AG10803 (cell line): ENCODE measurements at places on chromosomes 1 and 21.

DNA sequence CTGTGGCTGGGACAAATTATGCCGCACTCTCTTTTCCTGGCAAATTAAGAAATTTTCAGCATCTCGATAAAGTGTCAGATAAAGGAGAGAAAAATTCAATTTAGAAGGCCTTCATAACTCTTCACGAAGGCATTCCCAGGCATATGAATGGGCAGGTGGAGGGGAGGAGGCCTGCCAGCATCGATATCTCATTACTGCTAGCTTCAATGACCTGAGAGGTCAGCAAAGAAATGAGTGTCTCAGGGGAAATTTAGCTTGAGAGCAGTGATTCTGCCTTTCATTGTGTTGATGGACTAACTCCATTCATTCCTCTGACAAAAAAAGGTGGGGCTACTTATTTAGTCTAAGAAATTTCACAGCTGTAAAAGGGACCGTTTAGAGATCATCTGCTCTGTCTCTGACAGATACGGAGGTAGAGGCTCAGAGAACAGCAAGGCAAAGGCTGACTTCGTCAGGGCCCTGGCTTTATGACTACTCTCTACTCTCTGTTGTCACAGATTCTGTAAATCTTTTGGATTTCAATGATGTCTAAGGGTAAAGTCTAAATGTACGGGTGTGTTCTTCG, 212.0 kb upstream of the BEND5 start:
- DNase-seq: no peak

DNA sequence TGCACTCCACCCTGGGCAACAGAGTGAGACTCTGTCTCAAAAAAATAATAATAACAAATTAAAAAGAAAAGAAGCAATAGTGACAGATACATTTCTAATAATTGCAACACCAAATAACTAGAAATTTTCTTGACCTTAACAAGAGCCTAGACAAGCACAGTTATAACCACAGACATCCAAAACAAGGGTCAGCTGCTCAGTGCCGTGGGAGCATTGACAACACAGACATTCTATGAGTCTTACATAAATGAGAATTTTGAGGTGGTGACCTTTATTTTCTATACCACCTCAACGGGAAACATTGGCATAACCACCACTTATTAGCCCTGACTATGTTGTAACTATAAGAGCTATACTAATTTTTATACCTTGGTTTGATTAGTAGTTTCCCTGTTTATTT, 156.1 kb downstream of the NR5A2 start:
- peak; percentile 86 for DNase-seq

GRCh38 chr1:7172804-7173203, 387.6 kb downstream of the CAMTA1 start:
- DNase-seq: no peak

DNA sequence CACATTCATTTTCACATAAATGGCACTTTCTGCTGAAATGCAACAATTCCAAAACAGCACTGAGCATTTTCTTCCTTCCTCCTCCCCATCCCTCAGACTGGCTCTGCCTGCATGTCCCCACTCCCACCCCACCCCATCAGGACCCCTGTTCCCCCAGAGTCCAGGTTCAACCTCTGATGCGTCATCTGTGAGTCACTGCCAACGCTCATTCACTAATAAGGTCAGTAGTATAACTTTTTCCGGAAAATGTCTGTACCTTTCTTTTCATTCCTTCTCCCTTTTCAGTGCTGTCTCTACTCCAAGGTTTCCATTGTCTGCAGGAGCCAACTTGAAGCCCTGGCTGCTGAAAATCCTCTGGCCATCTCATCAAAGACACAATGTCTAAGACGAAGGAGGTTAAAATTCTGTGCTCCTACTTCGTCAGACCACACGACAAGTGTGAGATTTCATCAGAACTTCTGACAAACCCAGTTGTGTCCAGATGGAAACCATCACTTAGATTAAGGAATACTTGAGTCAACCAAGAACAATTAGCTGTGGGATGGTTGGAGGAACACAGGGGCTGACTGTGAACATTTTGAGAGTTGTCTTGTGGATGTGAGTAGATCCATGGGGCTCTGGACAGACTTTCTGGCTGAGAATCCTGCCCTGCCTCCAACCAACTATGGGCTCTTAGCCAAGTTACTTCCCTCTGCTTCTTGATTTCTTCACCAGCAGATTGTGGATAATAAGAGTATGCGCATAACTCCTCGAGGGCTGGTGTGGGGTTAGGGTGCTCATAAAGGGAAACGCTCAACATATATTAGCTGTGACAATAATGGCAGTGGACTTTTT, 35.6 kb upstream of the UTS2 start:
- peak; percentile 60 for DNase-seq

GRCh38 chr1:241627453-241628259, 12.5 kb downstream of the CHML start:
- DNase-seq: peak; percentile 77

DNA sequence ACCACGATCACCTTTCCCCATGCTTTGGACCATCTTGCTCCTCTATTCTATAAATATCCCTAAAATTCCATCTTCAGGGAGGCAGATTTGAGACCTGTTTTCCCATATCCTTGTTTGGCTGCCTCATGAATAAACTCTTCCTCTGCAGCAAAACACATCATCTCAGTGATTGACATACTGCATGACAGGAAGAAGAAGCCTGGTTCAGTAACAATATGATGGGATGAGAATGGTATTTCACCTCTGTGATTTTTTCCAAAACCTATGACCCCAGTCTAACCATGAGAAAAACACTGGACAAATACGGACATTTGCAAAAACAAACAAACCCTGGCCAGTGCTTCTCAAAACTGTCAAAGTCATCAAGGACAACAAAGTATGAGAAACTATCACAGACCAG, 53.8 kb upstream of the ZSWIM5 start:
- DNase-seq: no peak

GRCh38 chr1:45820173-45820572, 16.8 kb downstream of the MAST2 start:
- no peak for DNase-seq

DNA sequence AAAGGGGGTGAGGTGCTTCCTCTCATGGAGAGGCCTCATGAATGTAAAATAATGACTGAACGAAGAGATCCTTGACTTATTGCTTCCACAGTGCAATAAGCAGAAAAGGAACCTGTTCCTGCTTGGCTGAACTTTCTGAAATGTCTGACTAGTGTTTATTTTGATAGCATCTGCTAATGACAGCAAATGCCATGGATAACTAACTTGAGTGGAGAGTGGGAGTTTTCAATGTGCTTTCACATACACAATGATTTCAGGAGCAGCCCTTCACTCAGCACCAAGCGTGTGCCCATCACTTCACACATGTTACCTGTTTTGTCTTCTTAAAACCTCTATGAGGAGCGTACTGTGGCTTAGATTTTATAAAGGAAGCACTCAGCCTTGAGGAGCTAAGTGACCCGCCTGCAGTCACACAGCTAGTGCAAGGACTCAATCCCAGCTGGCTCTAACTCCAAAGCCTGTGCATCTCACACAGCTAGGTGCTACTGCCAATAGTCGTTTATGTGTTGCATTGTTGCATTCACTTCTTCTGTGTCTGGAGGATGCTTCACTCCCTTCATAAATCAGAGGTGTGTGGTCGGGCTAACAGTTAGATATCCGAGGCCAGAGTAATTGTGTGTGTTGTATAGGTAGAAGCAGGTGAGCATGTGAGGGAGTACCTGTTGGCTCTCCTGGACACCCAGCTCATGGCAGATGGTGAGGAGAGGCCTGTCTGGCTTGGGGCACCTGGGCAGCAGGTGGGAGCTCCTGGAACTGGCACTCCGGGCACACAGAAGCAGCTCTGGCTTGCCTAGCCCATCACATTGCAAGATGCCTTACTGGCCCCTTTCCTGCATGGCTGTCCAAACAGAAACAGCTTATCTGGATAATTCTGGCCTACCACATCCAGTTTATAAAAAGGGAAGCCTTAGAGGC, 12.8 kb downstream of the CASQ2 start:
- no peak for DNase-seq

DNA sequence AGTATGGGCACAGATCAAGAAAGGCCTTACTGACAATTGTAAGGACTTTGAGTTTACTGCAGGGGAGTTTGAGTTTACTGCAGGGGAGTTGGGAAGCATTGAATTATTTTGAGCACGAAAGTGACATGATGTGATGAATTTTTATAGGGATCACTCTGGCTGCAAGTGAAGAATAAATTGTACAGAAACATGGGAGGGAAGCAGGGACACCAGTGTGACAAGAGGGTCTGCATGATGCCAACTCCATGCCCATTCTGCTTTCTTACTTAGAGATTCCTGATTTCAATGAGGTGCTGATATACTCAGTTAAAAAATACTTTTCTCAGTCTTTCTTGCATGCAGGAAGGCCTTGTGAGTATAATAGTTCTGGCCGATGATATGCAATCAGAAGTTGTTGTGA, 234.4 kb downstream of the CENPF start:
- DNase-seq: no peak

DNA sequence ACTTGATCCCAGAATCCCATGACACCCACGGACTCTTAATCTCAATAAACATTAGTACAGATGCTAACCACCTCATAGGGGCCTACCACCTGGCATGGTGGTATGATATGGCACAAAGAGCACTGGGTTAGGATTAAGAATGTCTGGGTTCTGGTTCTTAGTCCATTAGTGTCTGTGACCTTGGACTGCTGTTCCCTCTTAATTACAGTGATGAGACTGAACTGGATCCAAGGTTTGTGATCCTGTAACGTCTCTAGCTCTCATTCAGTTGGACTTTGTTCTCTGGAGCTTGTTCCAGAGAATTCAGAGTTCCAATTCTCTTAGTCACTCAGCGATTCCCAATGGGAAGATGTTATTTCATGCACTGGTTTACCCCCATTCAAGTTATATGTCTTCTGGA, 23.6 kb upstream of the PIGC start:
- DNase-seq: no peak

GRCh38 chr1:155110381-155110780, 17.3 kb upstream of the EFNA1 start:
- DNase-seq: no peak

- DNase-seq: peak; percentile 49
These were observed 12.0 kb downstream of the UBE2Q1 start for GRCh38 chr1:154546264-154547063.

DNA sequence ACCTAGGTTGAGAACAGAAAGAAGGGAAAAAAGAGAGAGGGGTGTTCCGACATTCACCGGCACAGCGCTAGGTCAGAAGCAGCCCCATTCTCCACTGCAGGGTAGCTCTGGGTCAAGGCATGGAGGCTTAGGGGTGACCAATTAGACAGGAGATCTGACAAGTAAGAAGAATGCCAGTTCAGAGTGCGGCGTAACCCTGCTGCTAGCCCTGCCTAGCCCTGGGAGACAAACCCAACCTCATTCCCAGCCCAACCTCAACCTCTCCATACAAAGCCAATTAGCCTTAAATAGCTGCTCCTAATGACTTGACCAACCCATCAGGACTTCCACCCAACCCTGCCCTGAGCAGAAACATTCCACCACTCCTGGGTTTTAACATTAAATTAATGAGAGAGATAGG, 3.4 kb downstream of the PRELP start:
- no peak for DNase-seq

GRCh38 chr1:93814059-93814794, 64.8 kb downstream of the DNTTIP2 start:
- peak; percentile 84 for DNase-seq

DNA sequence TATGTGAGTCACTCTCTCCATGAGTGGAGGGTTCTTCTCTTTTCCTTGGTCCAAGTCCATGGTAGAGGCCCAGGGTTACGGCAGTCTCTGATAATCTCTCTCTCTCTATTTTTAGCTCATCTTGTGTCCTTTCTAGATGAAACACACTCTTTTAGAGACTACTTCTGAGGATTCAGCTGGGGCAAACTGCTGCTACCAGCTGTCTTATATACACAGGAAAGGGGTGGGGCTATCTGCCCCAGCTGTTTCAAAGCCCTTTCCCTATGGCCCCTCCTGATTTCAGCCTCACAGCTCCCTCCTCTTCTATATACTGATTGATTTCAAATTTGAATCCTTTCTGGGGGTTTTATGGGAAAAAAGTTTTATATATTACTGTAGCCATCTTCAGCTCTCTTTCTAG, 324.8 kb downstream of the RWDD3 start:
- DNase-seq: no peak

DNA sequence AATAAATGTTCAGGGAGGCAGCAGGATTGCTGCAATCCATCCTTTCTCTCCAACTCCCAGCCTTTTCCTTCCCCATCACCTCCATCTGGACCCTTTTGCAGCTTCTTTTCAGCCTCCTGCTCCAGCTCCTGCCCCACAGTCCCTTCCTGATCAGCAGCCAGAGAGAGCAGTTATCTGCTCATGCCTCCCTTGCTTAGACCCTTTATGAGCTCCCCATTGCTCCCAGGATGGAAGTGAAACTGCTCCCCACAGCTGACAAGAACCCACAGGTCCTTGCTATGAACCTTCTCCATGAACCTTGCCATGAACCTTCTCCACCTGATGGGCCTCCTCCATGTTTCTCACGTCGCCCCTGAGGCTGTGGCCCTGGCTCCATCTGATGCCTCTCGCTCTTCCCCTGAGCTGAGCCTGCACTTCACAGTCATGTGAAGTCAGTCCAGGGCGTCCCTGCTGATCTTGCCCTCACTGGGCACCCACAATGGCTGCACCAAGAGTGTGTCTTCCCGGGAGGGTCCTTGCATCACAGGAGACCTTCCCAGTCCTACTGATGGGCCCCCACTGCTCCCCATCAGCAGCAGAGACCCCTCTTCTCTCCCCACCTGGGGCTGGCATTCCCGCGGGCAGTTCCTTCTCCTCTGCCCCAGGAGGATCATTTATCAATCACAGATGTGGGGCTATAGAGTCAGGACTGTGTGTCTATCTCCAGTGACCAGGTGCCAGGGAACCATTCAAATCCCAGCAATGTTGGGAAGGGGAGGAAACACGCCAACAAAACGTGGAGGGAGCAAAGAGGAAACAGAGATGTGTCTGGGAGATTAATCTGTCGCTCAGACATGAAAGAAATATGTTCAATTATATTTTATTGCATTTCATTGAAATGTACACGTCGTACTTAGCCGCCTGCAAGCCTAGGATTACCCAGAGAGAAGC, 73.1 kb downstream of the MATN1 start:
- DNase-seq: no peak

- DNase-seq: no peak
These were observed 582.5 kb upstream of the RGS18 start for GRCh38 chr1:191575746-191576145.

GRCh38 chr21:44999972-45000636, 60.3 kb downstream of the SLX9 start:
- DNase-seq: no peak

DNA sequence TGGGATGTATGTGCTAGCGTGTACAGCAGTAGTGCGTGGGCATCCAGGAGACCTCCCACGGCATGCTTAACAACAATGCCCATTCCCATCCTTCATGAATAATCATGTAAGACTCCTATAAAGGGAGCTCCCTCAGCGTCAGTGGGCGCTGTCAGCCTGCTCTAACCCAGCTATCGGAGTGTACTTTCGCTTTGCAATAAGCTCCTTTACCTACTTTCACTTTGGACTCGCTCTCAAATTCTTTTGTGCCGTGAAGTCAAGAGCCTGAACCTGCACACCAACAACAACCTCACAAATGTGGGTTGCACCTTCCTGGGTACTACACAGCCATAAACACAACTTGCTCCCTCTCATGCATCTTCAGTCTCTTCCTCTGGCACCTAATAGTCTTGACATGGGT, 114.8 kb upstream of the PAXBP1 start:
- no peak for DNase-seq
